ENCODE measurements at places on chromosomes 16 and 17.
A peak's percentile ranks its signal among the peaks of the same experiment; 100 is the strongest.

GRCh38 chr17:4161192-4161966 lies 18.4 kb downstream of the CYB5D2 start:
- no peak for DNase-seq

DNA sequence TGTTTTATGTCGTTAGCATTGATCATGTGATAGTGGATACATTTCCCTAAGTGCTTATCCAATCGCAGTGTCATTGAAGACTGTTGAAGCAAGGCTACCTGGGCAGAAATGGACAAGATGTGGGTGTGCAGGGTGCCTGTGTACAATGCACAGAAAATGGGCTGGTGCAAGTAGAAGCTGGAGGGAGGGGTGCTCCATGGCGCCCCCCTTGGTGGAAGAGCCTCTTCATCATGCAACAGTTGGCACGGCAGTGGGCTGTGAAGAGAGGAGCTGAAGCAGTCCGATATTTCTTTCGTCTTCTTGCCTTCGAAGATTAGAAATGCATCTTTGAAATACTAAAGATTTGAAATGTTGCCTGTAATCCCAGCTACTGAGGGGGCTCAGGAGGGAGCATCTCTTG lies 100.5 kb downstream of the PLCG2 start:
- DNase-seq: no peak

GRCh38 chr16:57473176-57473840 lies 10.8 kb downstream of the POLR2C start:
- DNase-seq: no peak

DNA sequence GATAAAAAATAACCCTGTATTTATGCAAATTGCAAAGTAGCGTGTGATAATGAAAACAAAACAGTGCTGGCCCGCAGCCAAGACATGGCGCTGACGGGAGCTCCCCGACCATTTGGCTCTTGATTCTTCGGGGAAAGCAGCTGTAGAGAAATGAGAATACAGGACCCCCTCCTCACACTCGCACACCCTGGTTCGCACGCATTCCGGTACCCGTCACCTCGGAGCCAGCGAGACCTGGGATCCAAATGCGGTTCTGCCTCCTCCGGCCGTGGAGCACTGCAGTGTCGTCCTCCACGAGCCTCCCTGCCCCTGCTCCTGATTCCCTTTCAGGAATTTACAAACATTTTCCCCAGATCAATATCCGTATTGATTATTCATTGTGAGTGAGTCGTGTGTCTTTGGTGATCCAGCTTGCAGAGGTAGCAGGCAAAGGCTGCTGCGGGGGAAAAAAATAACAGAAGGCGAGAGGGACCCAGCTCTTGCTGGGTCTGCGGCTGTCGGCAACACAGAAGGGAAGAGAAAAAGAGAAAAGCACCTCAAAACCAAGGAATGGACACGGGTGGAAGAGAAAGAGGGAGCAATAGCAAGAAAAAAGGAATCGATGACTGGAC lies 184.1 kb upstream of the ZFHX3 start:
- DNase-seq: no peak

GRCh38 chr17:38867179-38867967 lies 2.5 kb upstream of the LASP1 start:
- peak; percentile 72 for DNase-seq

- no peak for DNase-seq
Measured at GRCh38 chr16:31077592-31078396, 3.6 kb downstream of the ZNF646 start.

- DNase-seq: no peak
Measured at GRCh38 chr17:45334231-45334630, 17.4 kb upstream of the MAP3K14 start.

- no peak for DNase-seq
Measured at GRCh38 chr17:80910043-80910442, 81.6 kb upstream of the CHMP6 start.

GRCh38 chr17:57329380-57330214 lies 73.3 kb downstream of the MSI2 start:
- no peak for DNase-seq

GRCh38 chr16:7355758-7356157 lies 23.1 kb downstream of the RBFOX1 start:
- DNase-seq: no peak

DNA sequence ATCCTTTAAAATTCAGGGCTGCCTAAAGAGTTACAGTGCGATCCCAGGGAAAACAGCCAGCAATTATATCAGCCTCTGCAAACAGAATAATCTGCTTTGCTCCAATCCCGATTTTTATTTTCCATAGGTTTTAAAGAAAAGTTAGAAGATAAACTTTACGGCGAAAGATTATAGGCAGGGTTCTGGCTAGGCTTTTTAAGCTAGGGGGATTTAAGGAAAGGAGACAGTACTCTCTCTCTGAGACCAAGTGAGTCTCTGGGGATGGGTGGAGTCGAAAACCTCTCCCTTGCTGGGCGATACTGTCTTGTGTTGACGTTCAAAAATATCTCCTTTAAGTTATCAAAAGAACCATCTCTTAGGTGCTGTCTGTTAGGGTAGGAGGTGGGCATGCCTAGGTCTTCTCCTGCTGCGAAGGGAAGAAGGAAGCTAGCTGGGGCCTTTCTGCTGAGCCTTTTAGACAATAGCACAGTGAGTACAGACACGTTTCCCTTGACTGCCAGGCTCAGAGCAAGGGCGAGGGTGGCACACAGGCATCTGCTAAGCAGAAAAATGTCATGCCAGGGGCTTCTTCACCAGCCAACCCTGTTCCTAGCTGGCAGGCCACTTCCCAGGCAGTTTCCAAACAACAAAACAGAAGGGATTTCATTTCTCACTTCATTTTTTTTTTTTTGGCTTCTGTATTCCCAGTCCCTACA lies 167.9 kb upstream of the MAF start:
- no peak for DNase-seq

DNA sequence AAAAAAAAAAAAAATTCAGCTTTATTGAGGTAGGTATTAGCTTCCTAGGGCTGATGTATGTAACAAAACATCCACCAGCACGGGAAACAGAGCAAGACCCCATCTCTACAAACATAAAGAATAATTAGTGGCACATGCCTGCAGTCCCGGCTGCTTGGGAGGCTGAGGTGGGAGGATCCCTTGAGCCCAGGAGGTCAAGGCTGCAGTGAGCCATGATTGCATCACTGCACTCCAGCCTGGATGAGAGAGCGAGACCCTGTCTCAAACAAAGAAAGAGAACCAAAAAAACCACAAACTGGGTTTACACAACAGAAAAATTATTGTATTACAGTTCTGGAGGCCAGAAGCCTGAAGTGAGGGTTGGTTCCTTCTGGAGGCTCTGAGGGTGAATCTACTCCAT lies 4.0 kb upstream of the MMP25 start:
- DNase-seq: no peak
